ENCODE measurements at places on chromosomes 6 and 20. TPM values are rescaled to one million over a fixed set of nuclear protein-coding genes. Genes with fewer than 3 reads are reported as not detected.

DNA sequence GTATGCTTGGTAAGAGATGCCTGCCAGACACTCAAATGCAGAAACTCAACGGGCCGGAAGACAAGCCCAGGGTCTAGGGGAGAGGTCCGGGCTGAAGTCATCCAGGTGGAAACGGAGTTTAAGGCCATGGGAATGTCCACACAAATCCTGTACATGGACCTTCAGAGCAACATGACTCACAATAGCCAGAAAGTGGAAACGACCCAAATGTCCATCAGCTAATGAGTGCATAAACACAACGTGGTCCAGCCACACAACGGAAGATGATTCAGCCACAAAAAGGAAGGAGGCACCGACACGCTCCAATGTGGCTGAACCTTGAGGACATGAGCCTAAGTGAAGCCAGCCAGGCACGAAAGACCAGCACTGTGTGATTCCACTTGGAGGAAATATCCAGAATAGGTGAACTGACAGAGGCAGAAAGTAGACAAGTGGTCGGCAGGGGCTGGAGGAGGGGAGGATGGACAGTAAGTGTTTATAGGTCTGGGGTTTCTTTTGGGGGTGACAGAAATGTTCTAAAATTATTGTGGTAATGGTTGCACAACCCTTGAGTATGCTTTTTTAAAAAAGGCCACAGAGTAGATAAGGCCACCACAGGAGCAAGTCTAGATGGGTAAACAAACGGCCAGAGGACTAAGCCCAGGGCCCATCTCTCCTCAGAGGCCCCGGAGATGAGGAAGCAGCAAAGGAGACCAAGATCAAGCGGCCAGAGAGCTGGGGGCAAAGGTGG is 105.6 kb downstream of the PREX1 start:
- DNase-seq: no peak

DNA sequence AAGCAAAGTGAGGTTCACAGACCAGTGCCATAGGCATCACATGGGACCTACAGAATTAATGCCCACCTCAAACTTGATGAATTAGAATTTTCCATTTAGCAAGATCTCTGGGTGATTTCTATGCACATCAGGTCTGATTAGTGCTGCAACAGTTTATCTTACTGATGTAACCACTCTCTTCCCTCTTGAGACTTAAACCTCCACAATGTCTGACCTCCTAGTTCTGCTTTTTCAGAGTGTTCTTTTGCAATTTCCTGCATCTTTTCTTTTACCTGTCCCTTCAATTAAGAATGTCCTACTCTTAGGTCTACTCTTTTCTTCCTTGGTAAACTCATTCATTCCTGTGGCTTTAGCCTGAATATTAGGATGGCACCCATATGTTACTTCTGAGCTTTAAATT is 615.3 kb downstream of the TFAP2A start:
- no peak for DNase-seq

Gene CCN6
- 0.10 TPM for polyA plus RNA-seq

Gene VGLL2
- polyA plus RNA-seq: not detected

All from HepG2 (cell line).